ENCODE measurements at places on chromosomes 4 and X.

GRCh38 chr4:42088386-42088785, 64.1 kb downstream of the BEND4 start:
- DNase-seq = no peak

DNA sequence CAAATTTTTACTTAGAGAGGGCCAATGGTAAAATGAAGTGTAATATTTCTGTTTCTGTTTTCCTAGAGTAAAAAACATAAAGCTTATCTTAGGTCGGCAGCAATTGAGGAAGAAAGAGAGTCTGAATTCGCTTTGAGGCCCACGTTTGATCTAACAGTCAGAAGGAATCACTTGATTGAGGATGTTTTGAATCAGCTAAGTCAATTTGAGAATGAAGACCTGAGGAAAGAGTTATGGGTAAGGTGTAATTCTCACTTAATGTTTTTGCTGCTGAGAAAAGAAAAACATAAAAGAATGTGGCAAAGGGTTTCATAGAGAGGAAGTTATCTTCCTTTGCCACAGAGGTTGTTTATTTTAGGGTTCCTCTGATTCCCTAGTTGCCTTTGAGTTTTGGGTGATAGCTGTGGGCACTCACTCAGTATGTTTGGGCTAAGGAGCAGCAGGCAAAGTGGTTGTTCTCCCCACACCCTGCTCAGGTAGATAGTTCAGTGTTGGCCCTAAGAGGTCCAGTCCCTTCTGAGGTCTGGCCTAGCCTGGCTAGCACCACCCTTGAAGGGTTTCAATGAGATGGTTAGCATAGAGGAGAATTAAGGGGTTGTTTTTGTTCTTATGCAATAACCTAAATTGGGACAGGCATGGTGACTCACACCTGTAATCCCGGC, 32.3 kb downstream of the HERC5 start:
- DNase-seq = no peak

GRCh38 chr4:111678908-111679307, 466.3 kb upstream of the FAM241A start:
- DNase-seq = peak; percentile 3

DNA sequence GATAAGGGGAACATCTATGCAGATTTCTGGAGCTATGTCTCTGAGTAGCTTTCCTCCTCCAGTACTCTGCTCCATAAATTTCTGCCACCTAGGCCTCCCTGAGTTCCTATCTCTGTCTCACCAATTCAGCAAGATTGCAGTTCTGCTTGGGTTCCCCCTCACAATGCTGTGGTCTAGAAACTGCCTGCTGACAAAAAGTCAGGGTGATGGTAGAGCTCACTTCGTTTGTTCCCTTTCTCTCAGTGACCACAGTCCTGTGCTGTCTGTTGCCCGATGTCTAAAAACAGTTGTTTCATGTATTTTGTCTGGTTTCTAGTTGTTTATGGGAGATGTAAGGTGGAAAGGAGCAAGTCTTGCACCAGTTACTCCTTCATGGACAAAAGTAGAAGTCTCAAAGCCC, 41.1 kb downstream of the AMMECR1 start:
- no peak for DNase-seq

- no peak for DNase-seq
Measured at GRCh38 chr4:188417181-188417580, 277.9 kb downstream of the TRIML1 start.

- DNase-seq = no peak
Measured at GRCh38 chrX:119229253-119229615, 6.9 kb upstream of the PGRMC1 start.

DNA sequence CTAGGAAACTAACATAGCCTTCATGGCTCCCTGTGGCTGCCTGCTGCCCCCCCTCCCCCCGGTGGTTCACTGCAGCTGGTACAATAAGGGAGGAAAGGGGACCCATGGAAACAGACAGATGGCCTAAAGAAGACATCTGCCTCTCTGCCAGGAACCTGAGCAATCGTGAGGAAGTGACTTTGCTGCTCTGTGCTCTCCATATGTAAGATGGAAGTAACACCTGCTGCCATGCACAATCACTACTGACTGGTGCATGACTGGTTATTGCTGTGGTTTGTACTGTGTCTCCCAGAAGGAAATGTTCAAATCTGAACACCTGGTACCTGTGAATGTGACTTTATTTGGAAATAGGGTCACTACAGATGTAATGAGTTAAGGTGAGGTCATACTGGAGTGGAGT, 43.6 kb downstream of the CD99L2 start:
- no peak for DNase-seq

DNA sequence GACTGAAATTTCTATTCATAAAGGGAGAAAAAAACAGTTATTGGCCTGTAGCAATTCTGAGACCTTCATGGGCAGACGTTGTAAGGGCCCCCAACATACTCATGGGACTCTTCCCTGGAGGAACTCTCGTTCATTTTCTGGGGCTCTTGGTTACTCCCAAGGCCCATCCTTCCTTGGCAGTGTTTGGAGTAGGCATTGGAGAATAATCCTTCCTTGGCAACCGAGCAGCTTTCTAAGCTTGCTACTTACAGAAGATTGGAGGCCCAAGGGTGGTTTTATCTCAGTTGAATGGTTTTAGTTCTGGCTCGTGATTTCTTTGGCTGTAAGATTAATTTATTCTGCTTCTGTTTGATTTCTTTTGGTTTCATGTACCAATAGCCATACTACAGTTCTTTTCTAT, 50.4 kb downstream of the ALG13 start:
- no peak for DNase-seq

DNA sequence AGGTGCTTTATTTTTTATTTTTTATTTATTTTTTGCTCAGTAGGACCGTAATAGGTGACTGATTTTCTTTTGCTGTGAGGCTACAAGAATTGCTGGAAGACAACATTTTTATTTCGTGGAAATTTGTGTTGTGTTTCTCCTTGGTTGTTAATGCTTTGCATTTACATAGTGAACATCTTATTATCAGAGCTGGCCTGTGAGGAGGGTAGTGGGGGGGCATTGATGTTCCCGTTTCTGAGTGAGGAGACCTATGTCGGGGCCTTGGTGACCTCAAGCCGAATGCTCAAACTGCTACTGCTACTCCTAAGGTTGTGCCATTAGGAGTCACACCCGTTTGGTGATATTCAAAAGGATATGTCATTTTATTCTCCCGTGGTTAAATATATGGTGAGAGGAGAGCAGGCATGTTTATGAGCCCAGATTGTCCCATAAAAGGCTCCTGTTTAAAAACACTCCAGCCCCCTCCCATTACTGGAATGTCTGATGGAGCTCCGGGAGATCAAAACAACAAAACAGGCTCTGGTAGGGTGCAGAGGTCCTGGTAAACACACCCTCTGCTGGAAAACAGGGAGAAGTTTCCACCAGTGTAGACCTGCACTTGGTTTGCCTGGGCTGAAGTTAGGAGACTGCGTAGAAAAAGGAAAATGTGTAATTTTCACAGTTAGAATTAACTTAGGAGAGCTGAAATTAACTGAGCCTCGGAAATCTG, 5.6 kb downstream of the PDGFRA start:
- peak; percentile 30 for DNase-seq

- DNase-seq = no peak
Measured at GRCh38 chrX:14291666-14292500, 237.5 kb upstream of the GLRA2 start.

DNA sequence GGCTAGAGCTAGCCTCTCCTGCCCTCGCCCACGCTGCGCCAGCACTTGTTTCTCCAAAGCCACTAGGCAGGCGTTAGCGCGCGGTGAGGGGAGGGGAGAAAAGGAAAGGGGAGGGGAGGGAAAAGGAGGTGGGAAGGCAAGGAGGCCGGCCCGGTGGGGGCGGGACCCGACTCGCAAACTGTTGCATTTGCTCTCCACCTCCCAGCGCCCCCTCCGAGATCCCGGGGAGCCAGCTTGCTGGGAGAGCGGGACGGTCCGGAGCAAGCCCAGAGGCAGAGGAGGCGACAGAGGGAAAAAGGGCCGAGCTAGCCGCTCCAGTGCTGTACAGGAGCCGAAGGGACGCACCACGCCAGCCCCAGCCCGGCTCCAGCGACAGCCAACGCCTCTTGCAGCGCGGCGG, at the start of gene AR:
Gene AR, plus strand, starts transcription at position 204 of the 400 bp plus-strand sequence. CDS start 1,126 bp downstream, outside the sequence.
- DNase-seq = peak; percentile 37

DNA sequence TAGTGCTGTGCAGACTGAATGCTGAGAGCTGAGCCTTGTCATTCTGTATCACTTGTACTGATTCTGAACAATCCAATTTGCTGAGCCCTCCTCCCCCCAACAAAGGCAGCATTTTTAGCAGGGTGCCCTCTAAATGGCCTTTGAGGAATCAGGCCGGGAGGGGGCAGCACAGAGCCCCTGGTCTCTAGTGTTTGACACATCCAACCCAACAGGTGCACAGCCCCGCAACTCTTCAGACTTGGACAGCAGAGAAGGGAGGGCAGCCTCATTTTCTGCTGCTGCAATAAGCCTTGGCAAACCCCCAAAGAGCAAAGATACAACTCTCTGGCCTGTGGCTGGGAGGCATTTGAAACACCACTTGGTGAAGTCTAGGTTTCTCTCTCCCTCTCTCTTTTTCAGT, 3.4 kb downstream of the ATP1B4 start:
- peak; percentile 23 for DNase-seq

DNA sequence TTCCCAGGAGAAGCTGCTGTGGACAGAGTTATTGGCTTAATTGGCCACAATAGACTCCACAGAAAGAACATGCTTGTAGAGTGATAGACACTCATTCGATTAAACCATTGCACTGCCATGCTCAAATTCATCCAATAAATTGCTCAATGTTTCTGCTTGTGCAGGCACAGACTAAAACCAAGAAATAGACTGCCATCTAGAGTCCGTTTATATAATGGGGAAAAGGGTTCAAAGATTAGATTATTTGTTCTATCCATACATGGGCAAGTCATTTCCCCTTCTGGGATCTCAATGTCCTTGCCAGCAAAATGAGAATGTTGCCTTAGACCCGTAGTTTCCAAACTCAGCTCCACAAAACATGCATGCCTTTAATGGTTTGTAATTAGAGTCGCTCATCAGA, 8.7 kb downstream of the SMIM10 start:
- DNase-seq = peak; percentile 71

DNA sequence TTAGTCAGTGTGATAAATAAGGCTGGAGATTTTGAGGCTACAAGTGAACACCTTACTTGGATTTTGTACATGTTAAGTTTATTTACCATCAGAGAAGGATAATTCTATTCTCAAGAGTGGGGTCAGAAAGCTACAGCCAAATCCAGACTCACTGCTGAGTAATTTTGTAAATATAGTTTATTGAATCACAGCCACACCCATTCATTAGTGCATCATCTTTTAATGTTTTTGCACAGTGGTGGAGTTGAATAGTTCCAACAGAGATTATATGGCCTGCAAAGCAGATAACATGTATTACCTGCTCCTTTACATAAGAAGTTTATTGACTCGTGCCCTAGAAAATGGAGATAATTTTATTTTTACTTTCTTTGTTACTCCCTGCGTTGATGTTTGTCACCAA, 60.4 kb downstream of the PCDH18 start:
- DNase-seq = no peak

DNA sequence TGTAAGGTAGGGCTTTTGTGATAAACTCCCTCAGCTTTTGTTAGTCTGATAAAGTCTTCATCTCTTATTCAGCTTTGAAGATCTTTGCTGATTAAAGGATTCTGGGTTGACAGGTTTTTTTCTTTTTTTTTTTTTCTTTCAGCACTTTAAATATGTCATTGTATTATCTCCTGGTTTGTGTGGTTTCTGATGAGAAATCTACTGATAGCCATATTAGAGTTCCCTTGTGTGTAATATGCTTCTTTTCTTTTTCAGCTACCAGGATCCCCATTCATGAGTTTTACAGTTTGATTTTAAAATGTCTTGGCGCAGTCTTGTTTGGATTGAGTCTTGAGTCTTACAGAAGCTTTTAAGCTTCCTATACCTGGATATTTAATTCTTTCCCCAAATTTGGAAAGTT, 504.5 kb downstream of the TLL1 start:
- DNase-seq = no peak

GRCh38 chr4:173536808-173537429, 6.9 kb upstream of the HAND2 start:
- DNase-seq = no peak

- peak; percentile 44 for DNase-seq
Measured at GRCh38 chrX:20545538-20545937, 278.8 kb upstream of the RPS6KA3 start.

DNA sequence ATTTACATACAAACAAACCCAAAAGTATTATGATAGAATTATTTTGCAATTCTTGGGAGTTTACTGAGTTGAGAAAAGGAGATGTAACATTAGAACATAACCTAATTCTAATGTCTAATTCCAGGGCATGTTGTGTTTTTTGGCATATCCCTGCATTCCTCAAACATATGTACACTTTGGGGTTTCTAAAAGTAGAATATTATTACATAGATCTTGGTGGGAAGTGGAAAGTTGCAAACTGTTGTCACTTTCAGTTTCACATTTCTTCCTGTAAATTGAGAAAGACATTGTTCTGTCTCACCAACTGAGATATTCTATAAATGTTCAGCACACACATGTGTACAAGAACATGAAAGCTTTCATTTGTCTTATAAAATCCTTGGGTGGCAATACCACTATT, 24.4 kb upstream of the GBA3 start:
- DNase-seq = peak; percentile 75

GRCh38 chrX:155592331-155592730, 20.4 kb downstream of the TMLHE start:
- DNase-seq = no peak

DNA sequence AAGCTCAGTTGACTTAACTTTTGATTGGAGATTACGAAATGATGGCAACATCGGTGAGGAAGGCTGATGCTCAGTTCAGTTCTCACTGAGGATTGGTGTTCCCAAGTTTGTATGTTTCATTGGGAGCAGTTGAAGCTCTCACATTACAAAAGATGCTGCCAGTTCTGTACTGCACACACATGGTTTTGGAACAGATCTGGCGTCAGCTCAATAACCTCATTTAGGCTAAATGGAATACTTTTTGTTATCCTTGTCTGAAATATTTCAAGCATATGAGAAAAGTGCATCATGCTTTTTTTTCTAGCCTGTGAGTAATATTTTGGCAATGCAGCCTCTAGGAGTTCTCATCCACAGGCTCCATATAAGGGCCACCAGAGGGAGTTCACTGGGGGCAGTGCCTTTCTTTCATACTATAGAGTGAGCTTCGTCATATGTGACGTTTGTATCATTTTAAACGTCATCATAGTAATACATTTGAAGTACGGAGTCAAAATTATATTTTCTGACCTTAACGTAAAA, 4.1 kb downstream of the ENPEP start:
- peak; percentile 96 for DNase-seq

DNA sequence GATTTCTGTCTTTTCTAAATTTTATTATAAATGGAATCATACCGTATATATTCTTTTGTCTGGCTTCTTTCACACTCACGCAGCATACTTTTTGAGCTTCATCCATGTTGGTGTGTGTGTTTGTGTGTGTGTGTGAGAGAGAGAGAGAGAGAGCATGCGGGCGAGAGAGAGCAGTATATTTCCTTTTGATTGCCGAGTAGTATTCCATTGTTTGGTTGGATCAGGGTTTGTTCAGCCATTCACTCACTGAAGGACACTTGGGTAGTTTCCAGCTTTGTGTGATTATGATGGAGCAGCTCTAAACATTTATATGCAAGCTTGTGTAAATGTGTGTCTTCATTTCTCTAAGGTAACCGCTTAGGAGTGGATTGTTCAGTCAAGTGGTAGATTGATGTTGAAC, 3.1 kb upstream of the L1CAM start:
- no peak for DNase-seq

Data from choroid plexus epithelial cell (primary cell).